ENCODE measurements at places on chromosomes 13 and 19. TPM values are rescaled to one million over a fixed set of nuclear protein-coding genes. Genes with fewer than 3 reads are reported as not detected.

DNA sequence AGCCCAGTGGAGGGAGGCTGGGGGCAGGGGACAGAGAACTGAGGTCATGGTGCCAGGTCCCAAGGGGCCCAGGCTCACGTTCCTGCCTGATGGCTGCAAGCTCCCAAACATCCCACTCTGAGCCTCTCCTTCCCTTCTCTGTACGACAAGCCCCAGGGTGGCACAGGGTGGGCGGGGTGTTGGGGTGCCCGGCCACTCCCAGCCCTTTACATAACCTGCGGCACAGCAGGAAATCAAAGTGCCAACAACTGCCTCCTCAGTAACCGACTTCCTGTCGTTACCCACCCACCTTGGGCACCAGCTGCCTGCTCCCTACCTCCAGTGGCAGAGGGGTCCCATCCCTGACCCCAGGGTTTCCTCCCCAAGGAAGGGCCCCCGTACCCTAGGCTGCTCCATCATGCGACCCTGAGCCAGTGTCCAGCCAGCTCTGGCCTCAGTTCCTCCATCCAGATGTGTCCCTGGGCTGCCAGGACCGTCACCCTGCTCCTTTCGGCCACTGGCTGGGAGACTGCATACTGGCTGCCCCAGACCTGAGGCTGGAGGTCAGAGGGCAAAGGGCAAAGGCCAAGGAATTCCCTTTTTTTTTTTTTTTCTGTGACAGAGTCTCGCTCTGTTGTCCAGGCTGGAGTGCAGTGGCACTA is 27.7 kb upstream of the NFIC start:
- DNase-seq, result no peak

DNA sequence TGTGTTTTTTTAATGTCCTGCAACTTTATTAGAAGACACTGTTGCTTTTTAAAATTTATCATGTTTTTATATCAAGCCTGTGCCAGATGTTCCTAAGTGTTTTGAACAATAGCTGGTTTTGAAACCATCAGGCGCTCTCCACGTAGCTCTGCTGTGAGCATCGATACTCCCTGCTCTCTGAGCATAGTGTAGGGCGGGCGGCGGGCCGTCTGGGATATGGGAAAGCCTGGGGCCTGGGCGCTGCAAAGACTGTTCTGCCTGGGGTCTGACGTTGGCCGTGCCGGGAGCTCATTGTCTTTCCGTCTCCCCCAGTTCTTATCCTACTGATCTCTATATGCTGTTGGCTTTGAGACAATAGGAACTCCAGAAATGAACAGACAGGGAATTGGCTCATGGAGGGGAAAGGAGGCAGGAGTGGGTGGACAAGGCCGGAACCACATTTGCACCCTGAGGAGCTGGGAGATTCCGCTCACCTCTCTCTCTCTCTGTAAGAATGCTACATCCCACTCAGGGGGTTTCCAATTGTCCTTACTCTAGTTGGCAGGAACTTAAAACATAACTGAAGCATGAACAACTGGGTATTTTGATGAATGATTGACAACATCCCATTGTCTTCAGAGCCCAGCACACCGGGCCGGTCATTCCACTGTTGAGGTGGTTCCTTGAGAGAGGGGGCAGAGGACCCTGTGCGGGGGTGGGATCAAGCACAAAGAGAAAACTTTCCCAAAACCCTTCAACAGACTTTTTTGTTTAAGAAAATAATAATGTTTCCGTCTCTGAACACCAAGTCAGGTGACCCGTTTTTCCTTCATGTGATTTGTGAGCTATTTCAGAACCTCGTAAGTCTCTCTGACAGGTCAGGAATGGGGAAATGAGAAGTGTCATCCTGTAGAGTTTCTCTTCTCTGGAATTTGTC is 64.7 kb downstream of the COL4A2 start:
- no peak for DNase-seq

IZUMO1 gene
- polyA plus RNA-seq, result not detected

GRCh38 chr13:21034603-21035191 is 26.7 kb downstream of the LATS2 start:
- no peak for DNase-seq

DNA sequence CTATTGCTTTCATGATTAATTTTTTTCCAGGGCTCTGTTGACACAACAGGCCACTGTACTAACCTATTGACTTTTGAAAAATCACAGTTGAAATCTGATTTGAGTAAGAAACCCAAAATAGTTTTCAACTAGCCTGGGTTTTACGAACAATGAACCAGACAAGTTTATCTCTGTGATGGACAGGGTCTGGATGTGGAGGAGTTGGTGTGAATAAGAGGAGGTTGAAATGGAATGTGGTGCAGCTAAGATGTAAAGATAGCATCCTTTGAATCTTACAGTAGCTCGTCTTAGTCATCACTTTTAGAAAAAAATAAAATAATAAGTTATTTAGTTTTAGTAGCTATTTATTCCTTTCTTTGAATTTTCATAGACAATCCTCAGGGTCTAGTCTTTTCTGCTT is 8.3 kb upstream of the OXGR1 start:
- no peak for DNase-seq

CPB2 gene
- not detected for polyA plus RNA-seq

KLHL1 gene
- polyA plus RNA-seq, result not detected

DNA sequence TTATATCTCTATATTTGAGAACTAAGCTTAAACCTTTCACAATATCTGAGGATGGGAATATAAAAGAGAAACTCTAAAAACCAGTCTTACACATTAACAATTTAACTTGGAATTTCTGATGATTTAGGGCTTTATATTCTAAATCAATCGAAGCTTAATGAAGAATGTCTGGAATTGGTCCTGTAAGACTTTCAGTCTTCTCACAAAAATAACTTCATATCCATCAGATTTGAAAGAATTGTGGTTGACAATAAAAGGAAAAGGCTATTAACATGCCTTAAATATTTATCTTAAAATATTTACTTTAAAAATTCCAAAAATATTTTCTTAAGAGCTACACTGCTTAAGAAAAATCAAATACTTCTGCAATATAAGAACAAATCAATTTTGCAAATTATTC is 27.3 kb downstream of the MYCBP2 start:
- DNase-seq, result no peak

DNA sequence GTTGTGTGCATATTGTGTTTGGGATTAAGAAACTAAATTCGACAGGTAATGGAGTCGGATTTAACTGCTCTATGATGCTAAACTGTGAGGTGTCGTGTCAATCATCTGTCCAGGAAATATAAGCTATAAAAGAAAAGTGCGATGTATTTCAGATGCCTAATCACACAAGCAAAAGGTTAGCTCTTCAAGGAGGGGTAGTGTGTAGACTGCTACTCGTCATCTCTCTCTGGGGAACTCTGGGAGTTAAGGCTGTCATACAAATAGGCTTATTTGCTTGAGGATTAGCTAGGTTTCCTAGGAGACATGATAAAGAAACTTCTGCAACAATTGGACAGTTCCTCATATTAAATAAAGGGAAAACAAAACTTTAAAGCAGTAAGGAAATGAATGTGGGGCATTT is 462.1 kb downstream of the OLFM4 start:
- DNase-seq, result peak; percentile 17
